ENCODE measurements at places on chromosomes 1 and 21.

DNA sequence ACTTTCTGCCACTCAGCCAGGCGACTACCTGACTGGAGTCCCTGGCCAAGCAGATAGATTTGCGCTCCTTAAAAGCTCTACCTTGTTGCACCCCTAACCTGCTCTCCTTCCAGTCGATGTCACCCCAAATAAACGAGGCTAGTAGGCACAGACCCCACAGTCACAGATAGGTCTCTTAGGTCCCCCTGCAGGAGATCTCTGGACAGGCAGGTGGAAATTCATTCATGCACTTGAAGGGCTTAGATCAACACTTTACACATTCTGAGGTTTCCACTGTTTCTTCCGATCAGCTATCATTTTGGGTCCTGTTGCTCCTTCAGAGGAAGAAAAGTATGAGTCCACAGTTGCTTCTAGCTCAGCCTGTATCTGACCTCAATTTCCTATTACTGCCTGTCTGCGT, 272.6 kb upstream of the FMN2 start:
- DNase-seq, result no peak

- DNase-seq, result peak; percentile 29
Observed at GRCh38 chr1:33004613-33005012, 32.1 kb downstream of the AK2 start.

- no peak for DNase-seq
Observed at GRCh38 chr1:233019083-233019482, 68.7 kb downstream of the NTPCR start.

- no peak for DNase-seq
Observed at GRCh38 chr1:38020396-38020795, 7.9 kb downstream of the UTP11 start.

DNA sequence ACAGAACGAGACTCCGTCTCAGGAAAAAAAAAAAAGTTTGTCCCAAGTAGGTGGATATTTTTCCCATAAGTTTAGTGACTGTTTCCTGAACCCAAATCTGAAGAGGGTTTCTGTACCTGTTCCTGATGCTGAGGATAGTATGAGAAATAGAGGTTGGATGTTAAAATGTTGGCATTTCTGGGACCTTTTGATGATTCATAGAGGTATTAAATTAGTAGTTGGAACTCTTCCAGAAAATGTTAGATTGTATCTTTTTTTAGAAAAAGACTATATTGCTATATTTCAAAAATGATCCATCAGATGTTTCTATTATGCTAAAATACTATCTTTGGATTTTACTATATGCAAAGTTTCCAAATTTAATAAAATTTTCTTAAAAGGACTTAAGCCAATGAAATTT, 2.9 kb upstream of the CENPL start:
- no peak for DNase-seq

DNA sequence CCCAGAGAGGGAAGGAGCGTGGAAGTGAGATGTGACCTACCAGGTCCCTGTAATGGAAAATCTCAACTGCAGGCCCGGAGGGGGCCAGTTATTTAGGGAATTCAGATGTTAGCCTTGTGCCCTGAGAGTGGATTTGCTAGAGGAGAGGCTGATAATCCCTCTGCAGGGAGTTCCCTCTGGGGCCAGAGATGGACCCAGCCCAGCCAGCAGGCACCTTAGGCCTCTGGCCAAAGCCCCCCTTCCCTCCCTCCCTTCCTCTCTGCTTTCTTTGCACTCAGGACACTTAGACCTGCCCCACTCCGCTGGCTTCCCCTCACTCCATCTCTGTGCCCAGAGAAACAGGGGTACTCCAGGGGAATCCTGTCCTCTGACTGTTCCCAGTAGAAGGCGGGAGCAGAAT, 1.5 kb upstream of the ATP1A2 start:
- no peak for DNase-seq

DNA sequence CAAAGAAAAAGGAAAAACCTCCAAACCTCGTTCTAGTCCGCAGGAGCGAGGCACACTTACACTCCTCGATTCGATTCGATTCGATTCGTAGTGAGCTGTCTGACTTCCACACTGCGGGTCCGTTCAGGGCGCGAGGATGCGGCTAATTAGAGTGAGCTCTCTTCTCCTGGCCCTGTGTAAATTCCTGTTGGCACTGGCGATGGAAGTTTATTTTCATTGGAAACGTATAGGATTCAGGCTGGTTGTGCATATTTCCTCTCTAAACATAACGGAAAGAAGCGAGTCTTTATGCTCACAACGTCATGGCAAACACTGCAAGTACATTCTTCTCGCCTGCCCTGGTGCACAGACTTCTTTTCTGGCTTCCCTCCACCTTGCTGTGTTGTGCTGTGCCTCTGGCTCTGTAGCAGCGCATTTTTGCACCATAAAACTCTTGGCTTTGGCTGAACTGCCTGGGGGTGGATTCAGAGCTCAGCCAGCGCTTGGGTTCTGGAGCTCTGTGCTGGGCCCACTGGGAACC, 2.7 kb downstream of the HUNK start:
- DNase-seq, result peak; percentile 42

- no peak for DNase-seq
Observed at GRCh38 chr1:199396456-199396855, 631.1 kb upstream of the NR5A2 start.

DNA sequence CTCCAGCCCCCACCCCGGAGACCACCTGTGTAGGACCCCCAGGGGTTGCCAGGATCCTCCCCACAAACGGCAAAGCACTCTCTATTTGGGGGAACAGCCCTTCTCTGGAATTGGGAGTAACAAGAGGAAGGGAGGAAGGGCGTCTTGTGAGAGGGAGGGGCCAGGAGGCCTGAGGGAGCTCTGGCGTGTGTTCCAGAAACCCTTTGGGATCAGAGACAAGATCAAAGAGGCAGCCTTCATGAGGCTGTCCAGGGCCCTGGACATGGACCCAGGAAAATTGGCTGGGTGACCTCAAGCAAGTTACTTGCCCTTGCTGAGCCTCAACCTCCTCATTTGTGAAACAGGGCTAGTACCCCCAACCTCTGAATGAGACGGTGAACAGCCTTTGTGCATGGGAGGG, 18.1 kb upstream of the ECE1 start:
- no peak for DNase-seq

GRCh38 chr1:179351281-179351680, 14.5 kb upstream of the AXDND1 start:
- DNase-seq, result no peak

DNA sequence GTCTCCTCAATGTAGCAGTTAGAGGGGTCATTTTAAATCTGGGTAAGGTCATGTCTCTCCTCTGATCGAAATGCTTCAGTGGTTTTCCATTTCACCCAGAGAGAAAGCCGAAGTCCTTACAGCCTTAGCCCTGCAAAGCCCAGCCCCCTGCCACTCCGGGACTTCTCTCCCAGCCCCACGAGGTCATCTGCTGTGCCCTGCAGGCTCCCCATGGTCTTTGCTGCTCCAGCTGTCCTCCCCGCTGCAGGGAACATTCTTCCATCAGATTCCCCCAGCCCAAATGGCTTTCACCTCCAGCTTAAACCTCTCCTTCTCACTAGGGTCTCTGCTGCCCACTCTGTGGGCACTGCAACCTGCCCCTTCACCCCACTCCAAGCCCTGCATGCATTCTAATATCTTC, 626.5 kb downstream of the NPHP4 start:
- no peak for DNase-seq

DNA sequence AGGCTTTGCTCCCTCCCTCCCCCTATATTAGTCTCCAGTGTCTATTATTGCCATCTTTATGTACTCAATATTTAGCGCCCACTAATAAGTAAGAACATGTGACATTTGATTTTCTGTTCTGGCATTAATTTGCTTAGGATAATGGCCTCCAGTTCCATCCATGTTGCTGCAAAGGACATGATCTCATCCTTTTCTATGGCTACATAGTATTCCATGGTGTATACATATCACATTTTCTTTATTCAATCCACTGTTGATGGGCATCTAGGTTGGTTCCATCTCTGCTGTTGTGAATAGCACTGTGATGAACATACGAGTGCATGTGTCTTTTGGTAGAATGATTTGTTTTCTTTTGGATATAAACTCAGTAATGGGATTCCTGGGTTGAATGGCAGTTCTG, 61.3 kb downstream of the SH3GLB1 start:
- no peak for DNase-seq

DNA sequence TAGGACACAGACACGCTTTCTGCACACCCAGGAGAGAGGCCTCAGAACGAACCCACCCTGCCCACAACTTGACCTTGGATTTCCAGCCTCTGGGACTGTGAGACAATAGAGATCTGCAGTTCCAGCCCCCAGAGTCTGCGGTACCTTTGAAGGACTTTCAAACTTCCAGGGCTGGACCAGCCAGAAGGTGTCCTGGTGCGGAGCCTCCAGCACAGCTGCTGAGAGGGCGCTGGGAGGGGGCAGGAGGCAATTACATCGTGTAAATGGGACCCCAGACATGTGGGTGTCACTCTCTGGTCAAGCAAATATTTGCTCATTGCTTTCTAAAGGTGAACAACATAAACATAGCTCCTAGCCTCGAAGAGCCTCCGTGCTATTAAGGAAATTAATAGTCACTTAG, 58.7 kb upstream of the ACTRT2 start:
- no peak for DNase-seq

DNA sequence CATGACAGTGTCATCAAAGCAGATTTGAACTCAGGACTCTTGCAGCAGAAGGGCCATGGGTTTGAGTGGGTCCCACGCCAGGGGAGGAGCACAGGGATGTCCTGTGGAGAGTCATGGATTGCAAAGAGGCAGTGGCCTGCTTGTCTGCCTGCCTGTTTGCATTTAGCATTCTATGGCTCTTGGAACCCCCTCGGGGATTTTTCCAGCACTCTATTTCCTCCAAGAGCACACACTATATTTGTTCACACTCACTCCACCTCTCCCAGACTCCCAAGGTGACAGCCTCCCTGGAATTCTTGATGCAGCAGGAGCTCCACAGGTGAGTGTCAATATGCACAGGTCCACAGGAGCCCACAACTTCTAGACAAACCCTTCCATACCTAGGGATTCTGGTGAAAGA, 73.1 kb upstream of the LRRN2 start:
- no peak for DNase-seq

GRCh38 chr1:5815716-5816115, 176.5 kb downstream of the NPHP4 start:
- no peak for DNase-seq

GRCh38 chr1:169729991-169730390, 3.9 kb downstream of the SELE start:
- no peak for DNase-seq

DNA sequence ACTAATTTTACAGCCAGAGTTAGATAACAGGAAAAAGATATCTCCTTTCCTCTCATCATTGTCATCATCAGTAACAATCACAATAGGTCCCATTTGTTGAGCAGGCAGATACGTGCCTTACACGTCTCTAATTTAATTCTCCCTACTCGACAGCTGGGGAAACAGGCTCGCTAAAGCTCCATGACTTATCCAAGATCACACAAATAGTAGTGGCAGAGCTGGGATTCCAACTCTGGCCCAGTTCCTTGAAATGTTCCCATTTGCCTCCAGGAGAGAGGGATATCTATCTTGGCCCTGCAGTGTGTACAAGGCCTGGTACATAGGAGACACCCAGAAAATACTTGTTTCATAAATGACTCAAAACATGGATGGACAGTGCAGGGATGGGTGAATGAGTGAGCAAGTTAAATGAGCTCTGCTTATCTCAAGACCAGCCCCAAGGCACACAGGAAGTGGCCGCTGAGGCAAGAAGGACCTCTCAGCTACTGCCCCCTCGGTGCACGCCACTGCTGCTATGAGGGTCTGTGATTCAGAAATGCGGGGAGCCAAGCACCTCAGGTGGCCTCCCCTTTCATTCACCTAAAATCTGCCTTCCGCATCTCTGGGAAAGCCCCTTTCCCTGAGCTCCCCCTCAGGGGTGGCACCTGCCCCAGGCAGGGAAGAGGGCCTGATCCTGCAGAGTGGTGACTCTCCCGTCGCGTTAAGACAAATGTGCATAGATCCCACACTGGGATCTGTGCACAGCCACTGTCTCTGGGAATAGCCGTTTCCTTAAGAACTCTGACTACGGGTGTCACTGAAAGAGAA, 3.6 kb downstream of the KCNN3 start:
- no peak for DNase-seq

GRCh38 chr1:179870870-179871269, 6.7 kb downstream of the TOR1AIP2 start:
- DNase-seq, result no peak

DNA sequence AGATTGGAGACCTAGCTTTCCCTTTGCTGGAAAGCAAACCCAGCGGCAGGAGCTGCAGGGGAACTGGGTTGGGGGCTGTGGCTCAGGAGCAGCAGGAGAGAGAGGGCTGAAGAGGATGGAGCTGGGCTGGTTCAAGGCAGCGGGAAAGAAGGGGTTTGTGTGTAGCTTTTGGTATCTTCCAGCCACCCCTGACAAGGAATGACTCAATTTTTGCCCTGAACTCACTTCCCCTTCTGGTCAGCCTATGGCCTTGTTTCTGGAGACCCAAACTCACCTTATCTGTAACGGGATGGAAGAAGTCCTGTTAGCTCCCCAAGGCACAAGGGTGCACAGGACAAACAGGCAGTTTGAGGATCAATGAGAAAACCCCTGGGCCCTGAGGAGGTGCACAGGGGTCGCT, 13.1 kb downstream of the C1orf115 start:
- no peak for DNase-seq

DNA sequence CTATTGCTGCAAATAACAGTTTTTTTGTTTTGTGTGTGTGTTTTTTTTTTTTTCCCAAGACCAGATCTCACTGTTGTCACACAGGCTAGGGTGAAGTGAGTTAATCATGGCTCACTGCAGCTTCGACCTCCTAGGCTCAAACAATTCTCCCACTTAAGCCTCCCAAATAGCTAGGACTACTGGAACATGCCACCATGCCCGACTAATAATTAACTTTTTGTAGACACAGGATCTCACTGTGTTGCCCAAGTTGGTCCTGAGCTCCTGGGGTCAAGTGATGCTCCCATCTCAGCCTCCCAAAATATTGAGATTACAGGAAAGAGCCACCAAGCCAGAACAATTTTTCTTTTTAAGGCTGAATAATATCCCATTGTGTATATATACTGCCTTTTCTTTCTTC, 34.9 kb downstream of the DRAM2 start:
- DNase-seq, result no peak

DNA sequence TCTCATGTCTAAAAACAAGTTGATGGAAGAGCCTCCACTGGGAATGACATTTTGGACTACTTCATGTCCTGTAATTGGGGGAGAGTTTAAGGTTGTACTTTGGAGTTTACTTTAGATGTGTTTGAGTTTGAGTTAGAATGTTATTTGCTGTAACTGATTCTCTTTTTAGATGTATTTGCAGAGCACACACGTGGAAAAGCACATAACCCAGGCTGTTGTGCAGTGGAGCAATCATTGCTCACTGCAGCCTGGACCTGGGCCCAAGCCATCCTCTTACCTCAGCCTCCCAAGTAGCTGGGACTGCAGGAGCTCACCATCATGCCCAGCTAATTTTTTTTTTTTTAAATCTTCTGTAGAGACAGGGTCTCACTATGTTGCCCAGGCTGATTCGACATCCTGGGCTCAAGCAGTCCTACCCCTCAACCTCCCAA, 36.7 kb upstream of the SH3D21 start:
- DNase-seq, result no peak

GRCh38 chr1:32525053-32525452, 14.2 kb upstream of the ZBTB8A start:
- no peak for DNase-seq

GRCh38 chr1:92989936-92990583, 28.8 kb upstream of the DIPK1A start:
- peak; percentile 17 for DNase-seq
